Esophagus squamous epithelium (tissue), 5 donors: ENCODE measurements at places on chromosomes 2 and 18. TPM values are rescaled to one million over a fixed set of nuclear protein-coding genes. Genes with fewer than 3 reads are reported as not detected.

DNA sequence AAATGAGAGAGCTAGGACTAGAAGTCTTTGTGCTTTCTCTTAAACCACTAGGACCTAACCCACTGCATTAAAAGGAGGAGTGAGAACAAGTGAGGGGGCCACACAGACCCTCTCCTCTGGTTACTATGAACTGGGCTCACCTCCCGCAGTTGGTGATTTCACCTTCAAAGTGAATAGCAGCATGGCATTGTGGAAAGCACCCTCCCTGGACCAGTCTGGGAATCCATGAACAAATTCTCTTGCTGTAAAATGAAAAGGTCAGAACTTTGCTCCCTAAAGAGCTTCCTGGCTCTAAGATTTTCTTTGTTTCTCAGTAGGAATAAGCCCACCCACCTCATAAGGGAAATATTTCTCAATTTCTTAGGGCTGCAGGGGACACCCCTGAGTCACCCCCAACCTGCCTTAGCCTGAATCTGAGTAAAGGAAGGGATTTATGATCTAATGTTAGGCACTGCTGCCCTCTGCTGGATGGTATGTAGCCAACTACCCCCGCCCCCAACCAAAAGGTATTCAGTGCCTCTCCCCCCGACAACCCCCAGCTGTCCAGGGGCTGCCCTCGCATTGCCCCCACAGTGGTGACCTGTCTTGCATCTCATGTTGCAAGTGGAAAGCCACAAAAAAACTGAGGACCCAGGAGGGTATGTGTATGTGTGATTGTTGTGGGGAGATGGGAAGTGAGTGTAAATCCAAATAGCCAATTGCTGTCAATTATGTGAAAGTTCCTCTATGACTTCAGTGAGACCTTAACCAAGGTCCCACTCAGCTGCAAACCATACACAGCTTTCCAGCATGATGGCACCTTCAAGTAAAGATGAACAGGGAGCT lies 230.9 kb upstream of the SLC14A2 start:
- no peaks in the 10 kb centered on the region for H3K4me1 ChIP-seq
- H3K4me3 ChIP-seq: no peak overlapping the region
- H3K27ac ChIP-seq: no peak overlapping the region
- no peaks in the 10 kb centered on the region for H3K36me3 ChIP-seq
- DNase-seq: no peak

DNA sequence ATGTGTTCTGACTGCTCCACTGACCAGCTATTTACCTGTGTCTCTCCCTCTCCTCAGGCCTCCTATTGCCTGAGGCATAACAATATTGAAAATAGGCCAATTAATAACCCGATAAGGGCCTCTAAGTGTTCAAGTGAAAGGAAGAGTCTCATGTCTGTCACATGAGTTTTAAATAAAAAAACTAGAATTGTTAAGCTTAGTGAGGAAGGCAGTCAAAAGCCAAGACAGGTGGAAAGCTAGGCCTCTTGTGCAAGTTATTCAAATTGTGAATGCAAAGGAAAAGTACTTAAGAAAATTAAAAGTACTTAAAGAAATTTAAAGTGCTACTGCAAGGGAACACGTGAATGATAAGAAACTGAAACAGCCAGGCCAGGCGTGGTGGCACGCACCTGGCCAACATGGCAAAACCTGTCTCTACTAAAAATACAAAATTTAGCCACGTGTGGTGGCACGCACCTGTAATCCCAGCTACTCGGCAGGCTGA lies 44.9 kb upstream of the TAF4B start:
- H3K4me1 ChIP-seq: no peaks in the 10 kb centered on the region
- H3K27me3 ChIP-seq: no peaks in the 10 kb centered on the region
- DNase-seq: no peak
- H3K27ac ChIP-seq: no peak overlapping the region
- H3K36me3 ChIP-seq: no peaks in the 10 kb centered on the region
- no peak overlapping the region for H3K4me3 ChIP-seq

DNA sequence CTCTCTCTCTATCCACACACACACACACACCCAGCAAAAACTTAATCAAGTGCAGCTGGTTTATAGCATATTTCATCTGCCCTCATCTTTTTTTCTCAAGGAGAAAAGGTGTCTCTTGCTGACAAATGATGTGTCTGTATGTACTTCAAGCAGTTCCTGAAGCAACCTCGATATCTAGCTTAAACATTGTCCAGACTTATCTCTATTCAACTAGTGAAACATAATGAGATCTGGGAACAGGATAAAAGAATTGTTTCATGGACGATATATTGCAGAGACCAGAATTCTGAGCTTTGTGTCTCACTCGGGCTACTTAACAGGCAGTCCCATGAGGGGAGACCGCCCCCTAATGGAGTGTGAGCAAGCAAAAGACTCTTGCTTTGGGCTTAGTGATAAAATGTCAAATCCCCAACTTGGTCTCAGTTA lies 929.2 kb upstream of the SOX11 start:
- H3K4me1 ChIP-seq: no peaks in the 10 kb centered on the region
- no peaks in the 10 kb centered on the region for H3K36me3 ChIP-seq
- no peak for DNase-seq
- H3K4me3 ChIP-seq: no peak overlapping the region

Gene HOXD3
- 2.9 TPM for total RNA-seq

Gene KIAA2012
- total RNA-seq: not detected

Gene SCYGR4
- not detected for total RNA-seq

Gene ALPI
- not detected for total RNA-seq

Gene PIAS2
- 6.0 TPM for total RNA-seq
